Fibroblast of skin of scalp (primary cell): ENCODE measurements at places on chromosomes 6 and 20.

GRCh38 chr6:37134396-37135191, 35.4 kb upstream of the PIM1 start:
- DNase-seq, result peak; percentile 98

- DNase-seq, result no peak
Observed at GRCh38 chr6:98672681-98673475, 161.5 kb upstream of the POU3F2 start.

GRCh38 chr6:6870921-6871320, 236.8 kb upstream of the RREB1 start:
- DNase-seq, result no peak

- DNase-seq, result no peak
Observed at GRCh38 chr20:41169162-41169690, 31.9 kb downstream of the PLCG1 start.

- no peak for DNase-seq
Observed at GRCh38 chr20:11296951-11297350, 620.7 kb upstream of the BTBD3 start.

DNA sequence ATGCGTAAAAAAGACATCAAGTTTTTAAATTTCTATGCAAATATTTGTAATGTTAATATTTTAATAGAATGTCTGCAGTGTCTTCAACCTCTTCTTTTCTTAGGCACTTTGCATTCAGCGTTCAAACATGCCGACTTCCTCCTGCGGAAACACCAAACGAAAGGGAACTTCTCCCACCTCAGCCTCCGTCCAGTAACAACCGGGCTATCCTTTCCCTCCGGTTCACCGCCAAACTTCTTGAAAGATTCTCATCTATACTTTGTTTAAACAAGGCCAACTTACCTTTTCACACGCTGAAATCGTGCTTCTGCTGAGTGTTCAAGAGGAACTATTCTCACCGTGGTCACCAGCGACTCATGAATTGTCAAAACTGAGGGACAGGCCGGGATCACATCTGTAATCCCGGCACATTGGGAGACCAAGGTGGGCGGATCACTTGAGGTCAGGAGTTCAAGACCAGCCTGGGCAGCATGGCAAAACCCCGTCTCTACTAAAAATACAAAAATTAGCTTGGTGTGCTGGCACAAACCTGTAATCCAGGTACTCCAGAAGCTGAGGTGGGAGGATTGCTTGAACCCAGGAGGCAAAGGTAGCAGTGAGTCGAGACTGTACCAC, 44.8 kb downstream of the GJA1 start:
- DNase-seq, result no peak

- DNase-seq, result no peak
Observed at GRCh38 chr20:46316984-46317684, 8.8 kb upstream of the CDH22 start.

DNA sequence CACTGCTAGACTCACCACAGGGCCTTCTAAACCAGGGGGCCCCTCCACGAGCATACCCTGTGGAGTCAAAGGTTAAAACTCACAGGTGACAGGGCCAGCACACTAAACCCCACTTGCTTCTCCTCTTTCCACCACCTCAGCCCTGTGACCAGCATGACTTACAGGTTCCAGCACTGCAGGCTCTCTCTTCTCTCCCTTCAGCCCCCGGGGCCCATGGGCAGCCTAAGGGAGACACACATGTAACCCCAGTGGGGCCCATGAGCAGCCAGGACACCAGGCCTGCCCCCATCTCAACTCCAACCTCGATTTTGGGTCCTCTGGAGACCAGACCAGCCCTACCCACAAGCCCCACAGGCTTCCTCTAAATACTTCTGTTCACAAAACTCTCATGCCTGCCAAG, 28.0 kb downstream of the HLA-DPB1 start:
- no peak for DNase-seq

DNA sequence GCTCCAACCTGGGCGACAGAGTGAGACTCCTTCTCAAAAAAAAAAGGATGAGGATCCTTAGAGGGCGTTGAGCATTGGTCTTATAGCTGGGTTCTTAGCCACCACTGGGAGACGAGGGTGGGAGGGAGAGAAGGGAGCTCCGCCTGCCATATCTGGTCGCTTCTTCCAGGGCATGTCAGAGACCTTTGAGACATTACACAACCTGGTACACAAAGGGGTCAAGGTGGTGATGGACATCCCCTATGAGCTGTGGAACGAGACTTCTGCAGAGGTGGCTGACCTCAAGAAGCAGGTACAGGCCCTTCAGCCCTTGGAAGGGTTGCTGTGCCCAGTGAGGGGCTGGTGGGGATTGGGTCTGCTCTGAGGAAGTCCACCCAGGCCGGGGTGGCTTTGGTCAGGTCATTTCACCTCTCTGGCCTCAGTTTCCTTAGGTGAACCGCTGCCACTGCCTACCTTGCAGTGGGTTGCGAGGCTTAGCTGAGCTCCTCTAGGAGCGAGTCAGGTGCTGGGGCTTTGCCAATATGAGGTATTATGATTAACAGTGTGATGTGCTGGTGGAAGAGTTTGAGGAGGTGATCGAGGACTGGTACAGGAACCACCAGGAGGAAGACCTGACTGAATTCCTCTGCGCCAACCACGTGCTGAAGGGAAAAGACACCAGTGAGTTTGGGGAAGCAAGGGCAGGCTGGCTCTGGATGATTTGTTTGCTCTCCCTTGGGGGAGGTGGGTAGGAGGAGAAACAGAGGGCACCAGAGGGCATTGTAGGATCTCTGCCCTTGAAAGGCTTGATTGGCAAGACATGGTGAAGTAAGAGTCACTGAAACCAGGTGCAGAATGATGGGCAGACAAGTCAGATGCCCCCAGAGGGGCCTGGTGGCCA, 8.5 kb downstream of the CNPY3 start:
- DNase-seq, result no peak

- DNase-seq, result no peak
Observed at GRCh38 chr6:73134588-73134987, 90.7 kb downstream of the KHDC1L start.

DNA sequence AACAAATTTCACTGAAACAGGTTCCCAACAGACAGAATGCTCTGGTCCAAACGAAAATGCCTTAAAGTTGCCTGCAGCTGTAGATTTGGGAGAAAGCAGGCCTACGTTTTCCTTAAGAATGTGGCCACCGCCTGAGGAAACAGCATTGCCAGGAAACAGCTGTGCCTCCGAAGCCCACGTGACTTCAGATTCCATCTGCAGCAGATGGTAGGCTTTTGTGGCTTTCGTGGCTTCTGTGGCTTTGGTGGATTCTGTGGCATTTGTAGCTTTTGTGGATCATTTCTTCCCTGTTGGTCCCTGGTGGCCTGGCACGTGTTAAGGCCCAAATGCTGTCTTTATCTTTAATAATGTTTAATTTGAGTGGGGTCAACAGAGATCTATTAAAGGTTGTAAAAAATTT, 222.9 kb downstream of the TTLL2 start:
- peak; percentile 63 for DNase-seq

GRCh38 chr20:4787820-4788219, 66.1 kb downstream of the PRND start:
- DNase-seq, result no peak

GRCh38 chr20:43840382-43841070, 74.1 kb upstream of the TOX2 start:
- peak; percentile 23 for DNase-seq

- DNase-seq, result no peak
Observed at GRCh38 chr20:58020656-58021454, 207.6 kb downstream of the ANKRD60 start.

DNA sequence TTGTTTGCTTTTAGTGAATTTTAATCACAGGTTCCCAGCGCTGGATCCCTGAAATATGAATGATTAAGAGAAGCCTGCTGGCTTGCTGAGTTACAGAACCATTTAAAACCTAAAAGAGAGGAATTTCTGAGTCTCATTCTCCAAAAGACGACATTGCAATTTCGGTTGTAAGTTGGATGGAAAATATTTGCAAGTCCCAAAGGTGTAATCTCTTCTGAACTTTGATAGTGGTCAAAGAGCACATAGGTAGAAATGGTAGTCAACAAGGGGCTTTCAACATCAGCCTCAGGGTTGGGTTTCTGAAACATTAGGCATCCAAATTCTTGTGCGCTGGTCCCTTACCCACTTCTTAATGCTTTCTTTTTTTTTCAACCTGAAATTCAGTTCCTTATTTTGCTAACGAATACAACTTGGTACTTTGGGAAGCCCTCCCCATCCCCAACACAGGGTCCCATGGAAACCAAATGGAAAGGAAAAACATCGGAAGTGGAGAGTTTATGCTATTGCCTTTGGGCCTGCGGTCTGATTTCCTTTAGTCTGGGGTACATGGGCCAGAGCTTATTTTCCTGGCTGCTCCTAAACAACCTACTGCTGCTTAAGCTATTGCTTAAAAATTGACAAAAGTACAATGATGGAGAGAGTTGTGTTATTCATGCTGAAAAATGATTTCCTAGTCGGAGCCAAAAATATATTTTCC, 117.0 kb upstream of the KCNK16 start:
- DNase-seq, result no peak

GRCh38 chr20:35953387-35954199, 709 bp downstream of the SCAND1 start:
- DNase-seq, result peak; percentile 31

- DNase-seq, result no peak
Observed at GRCh38 chr6:27742833-27743573, 169.2 kb downstream of the OR2B2 start.

DNA sequence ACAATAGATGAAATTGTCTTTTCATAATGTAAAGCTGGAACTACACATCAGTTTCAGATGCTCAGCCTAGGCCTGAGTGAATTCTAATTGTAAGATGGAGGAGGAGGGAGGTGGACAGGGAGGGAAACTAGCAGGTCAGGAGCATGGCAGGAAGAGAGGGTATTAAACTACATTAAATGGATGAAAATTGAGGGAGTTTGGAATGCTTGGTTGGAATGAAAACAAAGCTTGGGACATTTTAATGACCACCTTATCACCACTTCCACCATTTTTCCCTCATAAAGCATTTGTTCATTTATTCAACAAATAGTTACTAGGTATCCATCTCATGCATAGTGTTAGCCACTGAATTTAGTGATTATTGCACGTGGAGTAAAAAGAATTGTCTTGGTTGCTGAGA, 65.0 kb downstream of the KIZ start:
- DNase-seq, result no peak

DNA sequence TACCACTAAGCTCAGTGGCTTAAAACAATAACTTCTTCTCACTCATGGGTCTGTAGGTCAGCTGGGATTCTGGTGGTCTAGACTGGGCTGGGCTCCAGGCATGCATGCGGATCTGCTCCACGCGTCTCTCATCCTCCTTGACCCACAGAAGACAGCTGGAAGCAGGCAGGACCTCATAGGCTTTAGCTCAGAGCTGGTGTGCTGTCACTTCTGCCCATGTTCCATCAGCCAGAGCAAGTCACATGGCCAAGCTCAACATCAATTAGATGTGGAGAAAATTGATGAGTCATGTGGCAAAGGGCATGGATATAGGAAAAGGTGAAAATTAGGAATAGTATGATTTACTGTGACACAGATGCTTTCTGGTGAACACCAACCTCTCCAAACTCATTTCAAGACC, 57.4 kb upstream of the PSMF1 start:
- DNase-seq, result no peak

DNA sequence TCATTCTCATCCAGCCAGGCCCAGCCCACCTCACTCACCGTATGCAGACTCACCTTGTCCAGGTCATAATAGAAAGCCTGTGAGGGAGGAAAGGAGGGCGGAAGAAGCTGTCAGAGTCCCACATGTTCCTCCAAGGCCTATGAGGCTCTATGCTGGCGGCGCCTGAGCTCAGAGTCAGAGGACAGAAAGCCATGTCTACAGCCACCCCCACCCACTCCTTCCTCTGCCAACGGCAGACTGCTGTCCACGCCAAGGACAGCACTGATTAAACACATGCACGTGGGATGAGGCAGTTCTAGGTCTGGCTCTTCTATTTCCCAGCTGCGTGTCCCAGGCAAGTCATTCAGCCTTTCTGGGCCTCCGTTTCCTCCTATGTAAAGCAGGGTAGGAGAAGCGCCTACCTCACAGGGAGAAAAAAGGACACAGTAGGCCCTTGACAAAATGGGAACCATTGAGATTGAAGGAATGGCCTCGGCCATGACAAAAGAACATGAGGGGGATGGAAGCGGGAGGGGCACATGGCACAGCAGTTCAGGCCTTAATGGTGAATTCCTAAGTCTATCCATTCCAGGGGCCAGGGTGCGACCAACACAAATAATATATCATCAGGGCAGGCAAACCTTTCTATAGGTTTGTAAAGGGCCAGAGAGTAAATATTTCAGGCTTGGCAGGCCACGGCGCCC, 80.1 kb downstream of the RIPOR3 start:
- no peak for DNase-seq

DNA sequence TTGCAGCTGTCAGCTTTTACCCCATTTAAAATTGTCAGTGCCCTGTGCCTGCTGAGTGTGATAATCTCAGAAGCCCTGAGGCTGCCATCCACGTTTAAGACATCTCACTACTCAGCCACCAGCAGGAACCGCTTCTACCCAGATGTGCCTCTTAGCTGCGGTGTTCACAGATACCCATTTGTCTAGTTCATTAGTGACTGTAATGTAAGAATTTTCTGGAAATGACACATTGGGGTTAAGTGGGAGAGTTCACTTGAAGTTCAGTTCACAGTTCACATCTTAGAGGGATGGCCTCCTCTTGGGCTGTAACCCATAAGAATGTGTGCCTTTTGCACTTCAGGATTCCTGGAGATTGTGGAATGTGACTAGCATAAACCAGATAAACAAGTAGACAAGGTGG, 477.7 kb downstream of the BTBD3 start:
- DNase-seq, result no peak

DNA sequence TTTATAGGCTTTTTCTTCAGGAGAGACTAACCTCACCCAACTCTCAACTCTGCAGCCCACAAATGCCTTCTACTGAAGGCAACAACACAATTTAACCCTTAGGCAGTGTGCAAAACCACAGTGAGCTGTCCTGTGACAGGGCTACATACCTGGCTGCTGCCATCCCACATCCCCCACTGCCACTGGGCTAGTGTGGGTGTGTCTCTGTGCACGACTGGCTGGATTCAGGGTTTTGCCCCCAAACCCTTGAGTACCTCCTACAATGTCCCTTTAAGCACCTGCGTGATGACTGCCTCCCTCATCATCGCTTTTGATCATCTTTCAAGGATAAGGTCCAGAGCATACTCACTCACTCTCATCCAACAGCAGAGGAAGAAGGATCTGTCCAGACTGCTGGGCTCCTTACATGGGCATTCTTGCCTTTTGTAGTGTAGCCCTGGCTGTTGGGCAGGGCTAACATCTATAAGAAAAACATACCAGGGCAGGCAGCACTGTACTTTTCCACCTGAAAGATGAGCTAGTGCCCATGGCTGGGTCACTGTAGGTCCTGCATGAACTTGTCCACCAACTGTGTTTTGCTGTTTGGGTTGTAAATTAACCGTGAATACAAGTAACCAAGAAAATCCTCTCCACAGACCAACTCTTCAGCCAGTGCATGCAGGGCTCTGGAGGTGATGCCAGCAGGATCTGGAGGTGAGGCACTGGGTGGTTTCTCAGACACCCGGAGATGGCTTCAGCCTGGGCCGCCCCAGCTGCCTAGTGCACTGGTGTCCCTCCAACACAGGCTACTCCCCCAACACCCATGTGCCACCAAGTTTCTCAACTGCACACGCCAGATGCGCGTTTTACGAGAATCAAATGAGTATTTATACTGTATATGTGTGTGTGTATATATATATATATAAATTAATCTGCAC, 45.2 kb downstream of the PLCG1 start:
- DNase-seq, result no peak

- DNase-seq, result peak; percentile 59
Observed at GRCh38 chr6:74946961-74947360, 258.9 kb downstream of the COL12A1 start.
